ENCODE measurements at places on chromosomes 6 and 20. TPM values are rescaled to one million over a fixed set of nuclear protein-coding genes. Genes with fewer than 3 reads are reported as not detected.

The SEL1L2 gene
- polyA plus RNA-seq = not detected

The CDSN gene
- not detected for polyA plus RNA-seq

The IL17F gene
- polyA plus RNA-seq = not detected

The MACROD2 gene
- polyA plus RNA-seq = 8.1 TPM

The TSHZ2 gene
- polyA plus RNA-seq = 15.8 TPM

The FAXC gene
- polyA plus RNA-seq = 10.4 TPM

The CAGE1 gene
- polyA plus RNA-seq = not detected

The TCP11 gene
- 0.86 TPM for polyA plus RNA-seq

The KCNK15 gene
- not detected for polyA plus RNA-seq

The ARMC12 gene
- 0.89 TPM for polyA plus RNA-seq

The POFUT1 gene
- polyA plus RNA-seq = 38.2 TPM

The MCHR2 gene
- not detected for polyA plus RNA-seq

The CBFA2T2 gene
- polyA plus RNA-seq = 40.5 TPM

The CD93 gene
- polyA plus RNA-seq = 179 TPM

The LHFPL5 gene
- polyA plus RNA-seq = not detected

The CPNE5 gene
- polyA plus RNA-seq = 7.9 TPM

The MAS1 gene
- 0.03 TPM for polyA plus RNA-seq

The GPLD1 gene
- polyA plus RNA-seq = 2.2 TPM

The RBPJL gene
- polyA plus RNA-seq = not detected

The CABLES2 gene
- polyA plus RNA-seq = 11.9 TPM

The LAMA5 gene
- 207 TPM for polyA plus RNA-seq

The SLC17A3 gene
- polyA plus RNA-seq = not detected

The TOMM34 gene
- polyA plus RNA-seq = 25.3 TPM

The TAAR1 gene
- polyA plus RNA-seq = not detected

The BCAS1 gene
- 0.54 TPM for polyA plus RNA-seq

The SMIM13 gene
- polyA plus RNA-seq = 17.0 TPM

Measured in right lung (tissue), 10 donors.